HCEC 1CT (cell line): ENCODE measurements at places on chromosomes 5 and 9.

GRCh38 chr5:18036531-18036930, 402.3 kb downstream of the TAF11L14 start:
- no peak for DNase-seq

DNA sequence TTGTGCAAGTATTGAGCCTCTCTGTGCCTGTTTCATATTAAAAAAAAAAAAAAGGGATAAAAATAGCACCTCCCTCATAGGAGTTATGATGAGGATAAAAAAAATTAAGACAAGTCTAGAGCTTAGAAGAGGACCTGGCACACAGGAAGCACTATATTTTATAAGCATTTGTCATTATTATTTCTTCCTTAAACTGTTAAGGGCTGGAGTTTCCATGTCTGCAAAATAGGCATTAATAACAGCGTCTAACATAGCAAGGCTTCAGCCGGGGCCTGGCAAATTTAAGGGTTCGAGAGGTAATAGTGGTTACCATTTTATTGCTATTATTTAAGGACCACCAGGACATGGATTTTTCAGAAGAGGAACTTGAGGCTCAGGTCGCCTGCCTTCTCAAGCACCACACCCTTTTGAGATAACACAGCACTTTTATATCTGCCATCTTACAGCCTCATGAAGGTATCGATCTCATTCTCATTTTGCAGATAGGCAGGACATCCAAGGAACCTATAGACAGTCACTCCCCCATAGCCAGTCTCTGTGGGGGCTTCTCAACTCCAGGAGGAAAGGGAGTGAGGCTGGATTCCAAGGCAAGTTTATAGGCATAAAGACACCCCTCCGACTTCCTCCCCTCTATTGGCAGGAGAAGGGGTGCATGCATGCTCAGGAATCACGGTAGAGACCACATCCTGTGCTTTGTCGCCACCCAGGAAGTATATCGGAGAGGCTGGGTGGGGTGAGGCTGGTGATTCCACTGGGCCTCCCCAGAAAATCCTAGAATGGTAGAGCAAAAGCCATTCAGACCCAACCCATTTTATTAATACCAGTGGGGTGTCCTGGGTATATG, 2.4 kb downstream of the ANXA6 start:
- peak; percentile 53 for DNase-seq

DNA sequence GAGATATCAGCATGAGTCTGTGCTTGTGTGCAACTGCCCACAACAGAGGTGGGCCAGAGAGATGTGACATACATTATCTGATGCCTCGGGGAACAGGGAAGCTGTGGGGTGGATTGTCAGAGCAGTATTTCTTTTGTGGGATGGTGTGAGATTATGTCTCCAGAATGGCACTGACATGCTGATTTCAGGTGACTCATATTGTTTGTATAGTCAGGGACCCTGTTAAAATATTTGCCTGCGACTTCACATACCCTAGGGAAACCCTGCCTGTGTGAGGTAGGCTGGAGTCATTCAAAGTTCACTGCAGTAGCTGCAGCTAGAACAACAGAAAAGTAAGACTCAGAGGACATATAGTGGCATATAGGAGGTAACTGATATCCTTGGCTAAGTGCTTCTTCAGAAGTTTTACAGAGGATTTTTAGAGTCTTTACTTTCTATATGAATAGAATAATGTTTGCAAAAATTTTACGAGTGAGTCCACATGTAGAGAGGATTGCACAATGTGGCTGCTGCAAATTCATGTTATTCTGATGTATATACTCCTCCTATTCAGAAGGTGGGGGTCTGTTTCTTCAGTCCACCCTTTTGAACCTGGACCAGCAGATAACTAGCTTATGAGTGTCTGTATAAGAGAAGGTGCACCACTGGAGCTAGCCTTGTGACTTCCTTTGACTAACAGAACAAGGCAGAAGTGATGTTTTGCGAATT, 89.3 kb downstream of the MACIR start:
- no peak for DNase-seq

DNA sequence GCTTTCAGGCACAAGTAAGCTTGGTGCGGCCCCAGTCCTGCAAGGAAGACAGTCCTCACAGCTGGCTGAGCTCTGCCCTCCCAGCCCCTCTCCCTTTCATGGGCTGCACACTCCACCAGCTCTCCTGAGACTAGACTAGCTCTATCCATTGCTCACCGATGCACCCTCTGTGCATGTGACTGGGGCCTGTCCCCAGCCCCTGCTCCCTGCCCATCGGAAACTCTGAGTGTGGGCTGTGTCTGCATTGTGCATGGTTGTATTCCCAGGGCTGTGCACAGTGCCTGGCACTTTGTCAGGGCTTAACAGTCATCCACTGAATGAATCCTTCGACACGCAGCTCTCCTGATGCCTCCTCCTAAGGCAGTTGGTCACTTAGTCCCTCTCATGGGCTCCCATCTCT, 92.2 kb downstream of the PPARGC1B start:
- no peak for DNase-seq

- DNase-seq, result no peak
Observed at GRCh38 chr5:10059980-10060379, 189.7 kb downstream of the ATPSCKMT start.
